ENCODE measurements at places on chromosomes 11 and 22.

DNA sequence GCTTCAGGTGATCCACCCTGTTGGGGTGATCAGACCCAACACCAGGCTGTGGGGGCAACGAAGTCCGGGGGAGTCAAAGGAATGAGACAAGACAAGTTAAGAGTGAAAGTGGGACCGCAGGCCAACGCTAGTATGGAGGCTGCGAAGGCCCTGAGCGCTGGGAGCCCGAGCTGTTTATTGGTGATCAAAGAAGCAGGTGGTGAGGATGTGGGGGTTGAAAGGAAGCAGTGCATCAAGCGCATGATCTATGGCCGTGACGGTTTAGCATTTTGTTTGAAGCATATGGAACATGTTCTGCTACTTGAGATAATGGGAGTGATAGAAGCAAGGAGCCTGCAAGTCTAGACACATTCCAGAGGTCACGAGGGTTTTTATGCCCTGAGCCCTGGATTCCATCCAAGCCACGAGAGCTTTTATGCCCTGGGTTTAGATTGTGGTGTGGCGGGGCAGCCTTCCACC lies 49.5 kb downstream of the MCHR1 start:
- peak; percentile 29 for DNase-seq

GRCh38 chr22:23178512-23179254 lies 1.6 kb upstream of the BCR start:
- DNase-seq = peak; percentile 52

DNA sequence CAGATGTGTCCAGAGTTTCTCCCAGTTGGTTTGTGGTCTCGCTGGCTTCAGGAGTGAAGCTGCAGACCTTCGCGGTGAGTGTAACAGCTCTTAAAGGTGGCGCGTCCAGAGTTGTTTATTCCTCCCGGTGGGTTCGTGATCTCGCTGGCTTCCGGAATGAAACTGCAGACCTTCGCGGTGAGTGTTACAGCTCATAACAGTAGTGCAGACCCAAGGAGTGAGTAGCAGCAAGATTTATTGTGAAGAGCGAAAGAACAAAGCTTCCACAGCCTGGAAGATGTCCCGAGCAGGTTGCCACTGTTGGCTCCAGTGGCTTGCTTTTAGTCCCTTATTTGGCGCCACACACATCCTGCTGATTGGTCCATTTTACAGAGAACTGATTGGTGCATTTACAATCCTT lies 1.8 kb upstream of the PGA3 start:
- no peak for DNase-seq

- DNase-seq = no peak
Observed at GRCh38 chr11:28110821-28111200, 2.6 kb downstream of the METTL15 start.

GRCh38 chr11:121841487-121842191 lies 274.4 kb downstream of the BLID start:
- no peak for DNase-seq

DNA sequence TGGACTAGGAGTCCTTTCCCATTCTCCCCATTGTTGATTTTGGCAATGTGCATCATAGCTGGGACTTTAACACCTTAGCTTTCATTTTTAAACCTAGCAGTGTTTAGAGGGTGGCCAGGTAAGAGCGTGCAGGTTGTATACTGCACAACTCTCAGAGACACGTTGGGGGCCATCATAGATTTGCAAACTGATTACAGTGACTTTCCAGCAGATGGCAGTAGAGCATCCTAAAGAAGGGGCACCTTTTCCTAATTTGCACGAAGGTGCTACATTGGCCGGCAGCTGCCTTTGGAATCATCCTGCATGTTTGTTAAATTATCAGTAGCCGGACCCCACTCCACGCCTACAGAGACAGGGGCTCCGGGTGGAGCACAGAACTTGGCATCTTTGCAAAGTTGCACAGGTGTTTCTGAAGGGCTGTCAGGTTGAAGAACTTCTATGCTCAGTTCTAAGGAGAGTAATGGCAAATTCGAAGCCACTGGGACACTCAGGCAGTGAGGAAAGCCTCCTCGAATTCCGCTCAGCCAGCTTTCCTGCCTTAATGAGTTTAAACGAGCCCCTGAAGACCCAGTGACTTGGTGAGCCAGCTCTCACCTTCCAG lies 7.7 kb downstream of the LHFPL7 start:
- no peak for DNase-seq

- no peak for DNase-seq
Observed at GRCh38 chr22:46587061-46587460, 33.1 kb upstream of the GRAMD4 start.

DNA sequence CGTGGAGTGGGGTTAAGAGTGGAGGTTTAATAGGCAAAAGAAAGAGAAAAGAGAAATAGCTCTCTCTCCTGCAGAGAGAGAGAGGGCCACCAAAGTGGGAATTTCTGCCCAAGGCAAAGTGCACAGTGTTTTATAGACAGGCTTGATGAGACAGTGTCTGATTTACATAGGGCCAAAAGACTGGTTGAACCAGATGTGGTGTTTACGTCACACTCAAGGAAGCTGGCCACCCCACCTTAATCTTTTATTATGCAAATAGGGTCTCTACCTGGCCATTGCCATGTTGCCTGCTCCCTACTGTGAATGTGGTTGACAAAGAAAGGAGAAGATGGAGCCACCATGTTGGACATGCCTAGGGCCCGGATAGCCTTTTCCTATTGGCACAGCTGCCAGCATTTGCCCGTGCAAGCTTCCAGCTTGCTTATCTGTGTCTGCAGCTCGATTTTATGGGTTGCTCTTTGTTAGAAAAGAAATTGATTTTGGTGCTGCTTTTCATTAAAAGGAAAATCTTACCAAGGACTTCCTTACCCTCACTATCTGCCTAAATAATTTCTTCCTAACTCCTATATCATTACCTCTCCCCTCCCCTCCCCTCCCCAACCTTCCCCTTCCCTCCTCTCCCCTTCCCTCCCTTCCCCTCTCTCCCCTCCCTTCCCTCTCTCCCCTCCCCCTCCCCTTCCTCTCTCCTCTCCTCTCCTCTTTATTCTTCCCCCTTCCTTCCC lies 436.0 kb downstream of the NELL1 start:
- no peak for DNase-seq

GRCh38 chr22:37842015-37842793 lies 1.9 kb downstream of the ANKRD54 start:
- no peak for DNase-seq

- DNase-seq = no peak
Observed at GRCh38 chr11:2133241-2134021, 5.8 kb downstream of the IGF2 start.

DNA sequence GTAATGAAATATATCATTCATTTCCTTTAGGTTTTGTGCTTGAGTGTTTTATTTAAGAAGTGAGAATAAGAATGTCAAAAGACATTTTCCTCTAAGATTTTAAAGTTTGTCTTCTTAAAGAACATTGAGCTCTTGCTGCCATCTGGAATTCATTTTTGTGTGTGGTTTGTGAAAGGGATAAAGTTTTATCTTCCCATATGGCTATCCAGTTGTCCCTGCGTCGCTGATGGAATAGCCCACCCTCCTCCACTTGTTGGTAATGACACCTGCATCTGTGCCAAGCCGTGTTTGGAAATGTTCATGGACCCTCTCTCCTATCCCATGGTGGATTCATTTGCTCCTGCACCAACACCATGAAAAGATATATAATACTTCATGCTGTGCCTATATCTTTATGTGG lies 901.5 kb downstream of the BRD1 start:
- DNase-seq = no peak

DNA sequence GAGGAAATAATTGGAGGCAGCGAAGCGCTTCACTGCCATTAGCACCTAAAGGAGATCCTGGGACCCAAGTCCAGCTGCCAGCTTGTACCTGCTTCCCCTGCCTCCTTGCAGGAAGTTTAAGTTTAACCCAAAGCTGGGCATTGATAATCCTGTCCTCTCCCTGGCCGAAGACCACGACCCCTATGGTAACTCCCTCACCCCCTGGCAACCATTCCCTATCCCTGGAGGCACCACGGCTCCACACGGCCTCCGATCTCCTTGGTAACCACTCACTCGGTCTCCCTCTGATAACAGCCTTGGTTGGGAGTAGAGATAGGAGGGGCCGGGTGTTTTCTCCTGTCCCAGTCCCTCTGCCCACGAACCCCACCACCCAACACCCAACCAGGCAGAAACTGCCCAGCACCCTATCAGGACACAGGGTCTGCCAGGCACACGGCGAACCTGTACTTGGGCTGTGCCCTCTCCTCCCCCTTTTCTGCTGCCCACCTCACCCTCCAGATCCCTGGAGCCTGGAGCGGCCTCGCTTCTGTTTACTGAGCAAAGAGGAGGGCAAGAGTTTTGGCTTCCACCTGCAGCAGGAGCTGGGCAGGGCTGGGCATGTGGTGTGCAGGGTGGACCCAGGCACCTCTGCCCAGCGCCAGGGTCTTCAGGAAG lies 833 bp downstream of the NHERF4 start:
- no peak for DNase-seq

- no peak for DNase-seq
Observed at GRCh38 chr11:73978576-73979086, 4.0 kb downstream of the UCP2 start.

DNA sequence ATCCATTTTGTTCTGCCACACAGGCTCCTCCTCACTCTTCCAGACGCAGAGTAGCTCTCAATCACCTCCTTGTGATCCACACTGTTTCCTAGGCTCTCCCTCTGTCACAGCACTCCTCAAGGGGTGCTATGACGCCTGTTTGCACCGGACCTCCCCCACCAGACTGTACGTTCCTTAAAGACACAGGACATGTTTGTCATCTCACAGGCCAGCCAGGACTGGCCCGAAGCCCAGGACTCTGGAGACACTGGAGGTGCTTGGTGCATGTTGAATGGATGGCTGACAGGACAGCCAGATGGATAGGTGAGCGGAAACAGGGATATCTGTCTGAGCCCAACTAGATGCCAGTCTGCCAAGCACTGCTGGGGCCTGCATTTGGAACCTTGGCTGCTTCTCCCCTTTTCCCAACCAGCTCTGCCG lies 13.6 kb downstream of the PLA2G6 start:
- DNase-seq = no peak

DNA sequence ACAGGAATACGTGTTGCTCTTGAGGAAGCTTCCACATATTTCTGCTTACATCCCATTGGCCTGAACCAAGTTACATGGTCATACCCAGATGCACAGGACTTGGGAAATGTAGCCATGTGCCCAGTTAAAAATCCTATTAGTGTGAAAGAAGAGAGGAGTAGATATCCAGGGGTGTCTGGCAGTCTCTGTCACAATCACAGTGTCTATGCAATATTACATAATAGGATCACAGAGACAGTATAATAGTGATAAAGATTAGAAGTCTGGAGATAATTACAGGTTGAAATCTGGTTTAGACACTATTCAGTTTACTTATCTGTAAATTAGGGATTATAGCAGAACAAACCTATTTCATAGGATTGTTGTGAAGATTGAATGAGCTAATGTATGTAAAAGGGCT lies 62.6 kb upstream of the SLC6A5 start:
- no peak for DNase-seq

GRCh38 chr11:8106679-8107078 lies 25.7 kb downstream of the TUB start:
- DNase-seq = no peak

- DNase-seq = peak; percentile 43
Observed at GRCh38 chr11:128848815-128849455, 18.2 kb downstream of the KCNJ1 start.

- DNase-seq = no peak
Observed at GRCh38 chr22:46195487-46196165, 45.3 kb downstream of the PPARA start.

- DNase-seq = no peak
Observed at GRCh38 chr11:32317643-32318042, 117.7 kb downstream of the WT1 start.

GRCh38 chr11:18046116-18046777 lies at the start of gene TPH1:
Gene TPH1 (minus strand): TSS chr11:18046269. CDS start chr11:18040762, 5,507 bp downstream.
- DNase-seq = no peak

GRCh38 chr11:72828081-72828567 lies 13.9 kb downstream of the ATG16L2 start:
- no peak for DNase-seq

GRCh38 chr11:2466069-2466801 lies 21.4 kb downstream of the KCNQ1 start:
- no peak for DNase-seq

- no peak for DNase-seq
Observed at GRCh38 chr11:80603472-80603871, 1162.6 kb upstream of the TENM4 start.

DNA sequence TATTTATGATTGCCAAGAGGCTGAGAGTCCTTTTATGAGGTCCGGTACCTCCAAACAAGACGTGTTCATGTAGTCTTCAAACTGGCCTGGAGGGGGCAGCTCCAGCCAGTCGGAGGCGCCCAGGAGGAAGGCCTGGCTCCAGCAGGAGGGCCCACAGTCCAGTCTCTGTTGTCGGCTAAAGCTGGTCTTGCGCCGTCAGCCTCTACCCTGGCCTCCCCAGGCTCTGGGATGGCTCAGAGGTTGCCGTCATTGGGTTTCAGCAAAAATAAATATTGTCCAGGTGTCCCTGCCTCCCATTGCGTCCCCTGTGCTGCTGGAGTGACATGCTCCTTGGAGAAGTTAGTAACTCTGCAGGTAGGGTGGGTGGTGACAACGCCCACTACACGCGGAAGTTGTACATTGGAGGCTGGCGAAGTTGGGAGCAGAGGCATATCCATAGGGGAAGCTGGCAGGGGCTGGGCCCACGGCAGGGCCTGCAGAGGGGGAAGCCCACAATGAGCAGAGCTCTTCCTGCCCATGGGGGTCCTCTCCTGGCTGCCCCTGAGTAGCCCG lies 1.0 kb upstream of the SLC25A1 start:
- no peak for DNase-seq

- no peak for DNase-seq
Observed at GRCh38 chr22:19884954-19885751, 30.5 kb upstream of the GNB1L start.

GRCh38 chr11:96393753-96394348 lies 4.0 kb downstream of the JRKL start:
- no peak for DNase-seq

- no peak for DNase-seq
Observed at GRCh38 chr11:124071623-124071948, 30.5 kb upstream of the OR10G7 start.

- no peak for DNase-seq
Observed at GRCh38 chr11:128628325-128628673, 40.9 kb upstream of the ETS1 start.

DNA sequence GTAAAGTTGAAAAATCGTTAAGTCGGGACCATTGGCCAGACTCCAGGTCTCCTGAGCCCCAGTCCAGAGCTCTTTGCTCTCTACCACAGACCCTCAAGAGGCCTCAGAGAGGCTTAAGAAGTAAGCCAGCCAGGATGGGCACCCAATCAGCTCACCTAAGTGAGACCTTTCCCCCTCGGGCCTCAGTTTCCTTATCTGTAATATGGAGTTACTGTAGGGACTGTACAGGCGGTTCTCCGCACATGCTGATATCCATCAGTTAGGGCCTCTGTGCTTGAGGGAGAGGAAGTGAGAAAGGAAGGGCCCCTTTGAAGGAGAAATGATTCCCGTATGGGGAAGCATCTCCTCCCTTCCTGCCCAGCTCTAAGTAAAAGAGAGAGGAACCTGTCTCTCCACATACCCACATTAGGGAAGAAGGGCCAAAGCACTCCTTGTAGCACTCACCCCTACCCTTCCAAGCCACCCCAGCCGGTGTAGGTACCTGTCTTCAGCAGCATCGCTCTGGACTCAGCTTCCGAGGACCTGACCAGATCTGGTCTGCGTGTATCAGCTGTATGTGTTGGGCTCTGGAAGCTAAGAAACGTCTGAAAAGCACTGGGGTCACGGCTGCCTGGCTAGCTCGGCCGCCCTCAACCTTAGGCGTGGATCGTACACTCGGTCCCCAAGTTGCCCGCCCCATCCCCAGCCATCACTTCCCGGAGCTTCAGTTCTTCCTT lies 653 bp downstream of the NAGA start:
- no peak for DNase-seq

- DNase-seq = no peak
Observed at GRCh38 chr11:64620381-64620971, 29.5 kb downstream of the SLC22A12 start.

GRCh38 chr22:19204640-19205039 lies 26.1 kb upstream of the SLC25A1 start:
- DNase-seq = no peak

Measured in stimulated activated CD4-positive, alpha-beta T cell treated with anti-CD3 and anti-CD28 coated beads, Interleukin-15, amount 100 ng/mL, for 1 hour (primary cell).